ENCODE measurements at places on chromosomes 1 and 21.

DNA sequence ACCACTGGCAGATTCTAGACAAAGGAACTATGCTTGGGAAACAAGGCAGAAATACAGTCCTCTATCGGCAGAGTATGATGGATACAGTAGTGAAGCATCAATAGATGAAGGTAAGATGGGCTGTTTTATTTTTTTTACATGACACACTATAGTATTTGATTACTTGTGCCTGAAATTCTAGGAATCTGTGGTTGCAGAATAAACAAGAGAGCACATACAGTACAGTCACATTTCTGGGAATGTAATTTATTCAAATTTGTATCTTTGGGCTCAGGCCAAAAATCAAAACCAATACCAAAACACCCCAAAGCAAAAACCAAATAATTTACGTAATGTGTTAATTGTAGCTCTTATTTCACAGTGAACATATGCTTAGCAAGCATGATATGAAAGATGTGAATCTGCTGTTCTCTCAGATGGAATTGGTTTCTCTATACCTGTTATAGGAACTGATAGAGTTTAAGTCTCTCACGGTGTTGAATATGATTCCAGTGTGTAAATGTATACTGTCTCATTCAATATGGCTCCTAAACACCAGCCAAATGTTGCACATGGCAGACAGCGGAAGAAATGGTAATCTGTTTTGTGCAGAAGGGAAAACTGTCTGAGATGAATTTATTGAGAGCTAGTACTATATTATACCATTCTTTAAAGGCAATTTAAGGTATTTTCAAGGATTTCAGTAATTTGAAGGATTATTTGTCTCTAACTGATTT lies 83.3 kb downstream of the SYT14 start:
- no peak for DNase-seq

DNA sequence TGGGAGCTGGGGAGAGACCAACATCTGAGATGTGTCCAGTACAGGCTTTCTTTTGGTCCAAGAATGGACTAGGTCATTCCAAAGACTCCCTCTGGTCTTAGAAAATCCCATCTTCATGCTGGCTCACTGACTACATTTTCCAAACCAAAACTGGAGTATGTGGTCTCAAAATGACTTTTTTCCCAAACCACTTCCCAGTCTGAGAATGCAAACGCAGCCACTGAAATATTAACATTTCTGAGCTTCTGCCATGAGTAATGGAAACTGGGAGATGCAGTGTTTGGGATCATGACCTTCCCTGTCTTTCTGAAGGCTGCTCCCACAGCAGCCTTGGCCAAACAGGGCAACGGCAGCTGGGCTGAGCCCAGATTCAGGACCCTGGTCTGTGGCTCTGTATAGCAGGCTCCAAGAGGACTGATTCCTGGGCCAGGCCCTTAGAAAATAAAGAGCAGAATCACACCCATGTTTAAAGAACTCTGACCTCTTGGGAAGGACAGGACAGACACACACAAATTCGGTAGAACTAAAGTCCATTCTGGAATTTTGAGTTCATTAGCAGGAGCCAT lies 62.1 kb upstream of the CNTN2 start:
- DNase-seq, result no peak

GRCh38 chr1:64041371-64042131 lies 161.9 kb upstream of the UBE2U start:
- DNase-seq, result no peak

- DNase-seq, result no peak
Observed at GRCh38 chr1:9179463-9180110, 50.7 kb upstream of the GPR157 start.

GRCh38 chr1:63987014-63987627 lies 213.3 kb downstream of the ROR1 start:
- no peak for DNase-seq

DNA sequence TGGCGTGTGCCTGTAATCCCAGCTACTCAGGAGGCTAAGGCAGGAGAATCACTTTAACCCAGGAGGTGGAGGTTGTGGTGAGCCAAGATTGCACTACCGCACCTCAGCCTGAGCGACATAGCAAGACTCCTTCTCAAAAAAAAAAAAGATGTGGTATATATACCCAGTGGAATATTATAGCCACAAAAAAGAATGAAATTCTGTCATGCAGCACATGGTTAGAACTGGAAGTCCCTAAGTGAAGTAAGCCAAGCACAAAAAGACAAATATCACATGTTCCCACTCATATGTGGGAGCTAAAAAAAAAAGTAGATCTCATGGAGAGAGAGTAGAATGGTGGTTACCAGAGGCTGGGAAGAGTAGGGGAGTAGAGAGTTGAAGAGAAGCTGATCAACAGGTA lies 18.7 kb downstream of the PSMB4 start:
- DNase-seq, result no peak

DNA sequence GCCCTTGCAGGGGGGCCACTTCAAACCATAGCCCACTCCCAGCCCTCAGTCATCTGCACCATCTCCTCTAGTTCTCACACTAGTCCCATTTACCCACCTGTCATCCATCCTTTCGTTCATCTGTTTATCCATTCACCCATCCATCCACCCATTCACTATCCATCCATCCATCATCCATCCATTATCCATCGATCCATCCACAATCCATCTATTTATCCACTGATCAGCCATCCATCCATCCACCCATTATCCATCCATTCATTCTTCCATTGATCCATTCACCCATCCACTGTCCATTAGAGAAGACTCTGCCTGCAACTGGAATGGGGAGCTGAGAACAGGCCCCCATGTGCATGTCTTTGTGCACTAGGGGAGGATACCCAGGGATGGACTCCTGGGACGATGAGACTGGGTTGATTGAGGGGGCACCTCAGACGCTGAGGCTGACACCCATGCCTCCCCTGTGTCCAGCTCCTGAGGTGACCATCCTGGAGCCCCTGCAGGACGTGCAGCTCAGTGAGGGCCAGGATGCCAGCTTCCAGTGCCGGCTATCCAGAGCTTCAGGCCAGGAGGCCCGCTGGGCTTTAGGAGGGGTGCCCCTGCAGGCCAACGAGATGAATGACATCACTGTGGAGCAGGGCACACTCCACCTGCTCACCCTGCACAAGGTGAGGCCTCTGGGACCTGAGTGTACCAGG lies 97.9 kb downstream of the TRIM11 start:
- no peak for DNase-seq
